ENCODE measurements at places on chromosomes 7 and 10. TPM values are rescaled to one million over a fixed set of nuclear protein-coding genes. Genes with fewer than 3 reads are reported as not detected.

KIAA1217 gene
- polyA plus RNA-seq: not detected

NOC3L gene
- 38.6 TPM for polyA plus RNA-seq

IGFBP3 gene
- polyA plus RNA-seq: not detected

SLC13A4 gene
- polyA plus RNA-seq: 0.05 TPM

NME8 gene
- polyA plus RNA-seq: not detected
